NCI-H460 (cell line): ENCODE measurements at places on chromosomes 3 and 15. TPM values are rescaled to one million over a fixed set of nuclear protein-coding genes. Genes with fewer than 3 reads are reported as not detected.

MITF gene
- total RNA-seq, result 3.2 and 3.3 TPM in 2 replicates

SENP8 gene
- total RNA-seq, result 2.8 and 3.1 TPM in 2 replicates

TF gene
- total RNA-seq, result under 0.01 TPM in 1 of 2 replicates, not detected in the other

INSYN1 gene
- total RNA-seq, result 0.02 TPM in 1 of 2 replicates, not detected in the other

KBTBD8 gene
- total RNA-seq, result 0.72 and 1.7 TPM in 2 replicates

APOD gene
- total RNA-seq, result 0.15 TPM in 1 of 2 replicates, not detected in the other

EPHA6 gene
- total RNA-seq, result 0.20 TPM in 1 of 2 replicates, not detected in the other

NR2C2 gene
- 19.2 and 22.6 TPM in 2 replicates for total RNA-seq

LIPC gene
- not detected in 2 replicates for total RNA-seq

ACP3 gene
- total RNA-seq, result 0.50 and 0.78 TPM in 2 replicates

FBXW12 gene
- not detected in 2 replicates for total RNA-seq

GOLGA6A gene
- total RNA-seq, result not detected in 2 replicates

ZDHHC23 gene
- 1.4 TPM in 2 replicates for total RNA-seq

RTP4 gene
- not detected in 2 replicates for total RNA-seq

KNL1 gene
- 24.8 and 25.2 TPM in 2 replicates for total RNA-seq

MESP1 gene
- 3.1 TPM in 2 replicates for total RNA-seq

MCTP2 gene
- total RNA-seq, result 0.45 and 0.61 TPM in 2 replicates

GOLGA6L7 gene
- total RNA-seq, result not detected in 2 replicates

ZWILCH gene
- 23.3 and 23.4 TPM in 2 replicates for total RNA-seq

C3orf62 gene
- 0.57 and 0.84 TPM in 2 replicates for total RNA-seq

ANKRD34C gene
- total RNA-seq, result not detected in 2 replicates

SNRPN gene
- total RNA-seq, result 222 and 226 TPM in 2 replicates

CDCP1 gene
- 47.5 and 47.7 TPM in 2 replicates for total RNA-seq

MYRIP gene
- 2.5 and 2.7 TPM in 2 replicates for total RNA-seq

SLC22A14 gene
- total RNA-seq, result 0.35 TPM in 1 of 2 replicates, not detected in the other

MASP1 gene
- total RNA-seq, result 0.02 TPM in 1 of 2 replicates, not detected in the other

SEMA3F gene
- 4.4 and 5.4 TPM in 2 replicates for total RNA-seq

EAF2 gene
- 1.7 and 2.3 TPM in 2 replicates for total RNA-seq

DCBLD2 gene
- 54.0 and 54.1 TPM in 2 replicates for total RNA-seq

ALDH1A2 gene
- not detected in 2 replicates for total RNA-seq

CAPN3 gene
- 0.43 and 1.6 TPM in 2 replicates for total RNA-seq

RAB11A gene
- 150 and 187 TPM in 2 replicates for total RNA-seq

ZPLD1 gene
- total RNA-seq, result not detected in 2 replicates

ZNF660 gene
- 0.12 TPM in 1 of 2 replicates, not detected in the other for total RNA-seq

AADACL2 gene
- total RNA-seq, result not detected in 2 replicates
